Placental pericyte (primary cell): ENCODE measurements at places on chromosomes 6 and 20. TPM values are rescaled to one million over a fixed set of nuclear protein-coding genes. Genes with fewer than 3 reads are reported as not detected.

Gene COL11A2
- total RNA-seq: 0.14 and 0.22 TPM in 2 replicates

Gene CLPSL1
- not detected in 2 replicates for total RNA-seq

Gene CCR6
- not detected in 2 replicates for total RNA-seq

Gene PROKR2
- not detected in 2 replicates for total RNA-seq

Gene TRIM15
- not detected in 2 replicates for total RNA-seq

Gene NCOA3
- total RNA-seq: 48.4 and 57.4 TPM in 2 replicates

Gene DEFB124
- total RNA-seq: not detected in 2 replicates
